ENCODE measurements at places on chromosomes 3 and 15.
A peak's percentile ranks its signal among the peaks of the same experiment; 100 is the strongest.

DNA sequence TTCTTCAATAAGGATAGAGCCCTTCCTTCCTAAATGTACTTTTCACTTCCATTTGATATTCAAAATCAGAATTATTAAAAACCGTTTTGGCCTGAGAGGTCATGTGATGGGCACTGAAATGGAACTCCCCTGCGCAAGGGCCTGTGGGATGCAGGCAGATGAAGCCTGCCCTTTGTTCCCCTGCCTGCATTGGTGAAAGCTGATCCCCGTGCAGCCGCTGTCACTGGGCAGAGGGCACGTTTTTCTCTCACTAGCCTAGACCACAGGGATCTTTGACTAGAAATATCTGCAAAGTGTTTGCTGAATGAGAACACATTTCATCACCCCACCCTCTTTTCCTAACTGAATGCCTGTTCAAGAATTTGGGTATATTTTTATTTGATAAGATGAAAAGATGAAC lies 74.9 kb downstream of the TIPARP start:
- no peak for DNase-seq

DNA sequence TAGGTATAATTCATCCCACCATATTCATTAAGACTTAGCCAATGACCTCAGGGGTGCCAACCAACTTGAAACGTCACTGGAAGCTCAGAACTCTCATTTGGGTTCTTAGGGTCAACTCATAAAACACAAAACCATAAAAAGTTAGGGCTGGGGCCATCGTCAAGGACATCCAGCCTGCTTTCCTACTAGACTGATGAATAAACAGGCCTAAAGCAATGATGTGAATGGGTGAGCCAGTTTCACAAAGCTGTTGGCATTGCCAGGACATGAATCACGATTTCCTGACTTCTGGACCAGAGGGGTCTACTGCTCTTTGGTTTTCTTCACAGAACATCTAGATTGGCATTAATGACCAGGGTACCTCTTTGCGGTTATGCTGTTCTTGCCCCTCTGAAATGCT lies 64.7 kb downstream of the EOMES start:
- no peak for DNase-seq

DNA sequence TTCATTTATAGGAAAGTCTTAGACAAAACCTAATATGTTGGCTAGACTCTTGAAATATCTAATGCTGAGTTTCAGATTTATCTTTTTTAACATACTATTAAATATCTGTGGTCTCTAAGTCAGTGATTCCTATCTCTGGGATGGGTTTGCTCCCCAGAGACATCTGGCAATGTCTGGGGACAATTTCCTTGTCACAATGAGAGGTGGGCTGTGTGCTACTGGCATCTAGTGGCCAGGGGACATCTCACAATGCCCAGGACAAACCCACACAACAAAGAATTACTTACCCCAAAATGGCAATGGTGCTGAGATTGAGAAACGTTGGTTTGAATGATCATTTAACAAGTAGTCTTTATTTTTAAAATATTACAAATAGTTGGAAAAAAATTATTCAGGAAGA lies 602.1 kb downstream of the MAGI1 start:
- no peak for DNase-seq

DNA sequence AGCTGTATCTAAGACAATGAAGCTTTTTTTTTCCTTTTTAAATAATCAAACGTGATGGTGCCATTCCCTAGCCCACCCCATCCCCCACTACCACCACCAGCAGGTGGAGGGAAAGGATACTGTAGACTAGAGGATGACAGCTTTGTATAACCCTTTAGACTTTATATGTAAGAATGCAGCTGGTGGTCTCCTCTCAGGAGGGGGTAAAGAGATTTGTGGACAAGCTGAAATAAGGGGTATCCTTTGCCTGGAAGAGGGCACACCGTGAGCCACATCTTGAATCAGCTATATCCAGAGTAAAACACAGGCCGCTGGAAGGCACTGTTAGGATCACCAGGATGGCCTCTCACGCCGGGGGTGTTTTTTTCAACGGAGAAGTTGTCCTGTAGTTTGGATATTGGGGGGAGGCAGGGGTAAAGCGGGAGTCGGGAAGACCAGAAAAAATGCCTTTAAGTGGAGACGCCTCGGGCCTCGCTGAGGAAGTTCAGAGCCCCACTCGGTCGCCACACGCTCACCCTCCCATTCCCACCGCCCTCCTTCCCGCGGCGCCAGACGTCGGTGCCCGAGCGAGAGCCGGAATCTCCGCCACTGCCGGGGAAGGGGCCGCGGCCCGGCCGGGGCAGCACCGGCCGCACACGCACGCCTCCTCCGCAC lies 986 bp downstream of the KPNA4 start:
- no peak for DNase-seq

DNA sequence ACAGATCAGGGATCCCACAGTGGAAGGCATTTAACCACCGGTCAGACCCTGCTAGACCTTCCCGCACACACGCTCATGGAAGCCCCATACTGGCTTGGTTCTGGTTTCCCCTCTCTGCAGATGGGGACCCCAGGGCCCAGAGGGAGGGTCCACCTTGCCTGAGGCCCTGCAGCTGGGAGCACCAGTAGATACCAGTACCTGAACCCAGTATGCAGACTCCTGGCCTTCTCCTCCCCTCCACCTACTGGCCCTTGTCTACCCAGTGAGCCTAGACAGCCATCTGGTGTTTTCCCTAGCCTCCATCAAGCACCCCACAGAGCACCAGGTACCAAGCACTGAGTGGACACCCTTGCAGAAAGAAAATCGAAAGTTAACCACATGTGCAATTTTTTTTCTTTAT lies 65.1 kb downstream of the MEGF11 start:
- no peak for DNase-seq

GRCh38 chr3:43784640-43785011 lies 93.9 kb downstream of the ABHD5 start:
- no peak for DNase-seq

GRCh38 chr3:116299646-116300081 lies 145.6 kb downstream of the LSAMP start:
- DNase-seq, result no peak

DNA sequence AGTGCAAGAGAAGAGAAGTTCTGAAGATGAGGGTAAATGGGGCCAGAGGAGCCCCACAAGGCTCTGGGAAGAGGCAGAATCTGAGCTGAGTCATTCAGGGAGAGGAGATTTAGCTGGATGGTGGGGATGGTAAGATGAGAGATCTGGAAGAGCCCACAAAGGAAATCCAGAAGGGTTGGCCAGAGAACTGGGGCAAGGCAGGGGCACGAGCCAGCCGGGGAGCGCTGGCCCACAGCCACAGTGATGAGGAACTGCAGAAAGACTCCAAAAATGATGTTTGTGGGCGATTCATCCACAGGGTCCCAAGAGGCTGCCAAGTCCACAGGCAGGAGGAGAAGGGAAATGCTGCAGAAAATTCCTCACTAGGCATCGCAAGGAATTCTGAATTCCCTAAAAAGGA lies 75.9 kb upstream of the ATP2B2 start:
- no peak for DNase-seq

DNA sequence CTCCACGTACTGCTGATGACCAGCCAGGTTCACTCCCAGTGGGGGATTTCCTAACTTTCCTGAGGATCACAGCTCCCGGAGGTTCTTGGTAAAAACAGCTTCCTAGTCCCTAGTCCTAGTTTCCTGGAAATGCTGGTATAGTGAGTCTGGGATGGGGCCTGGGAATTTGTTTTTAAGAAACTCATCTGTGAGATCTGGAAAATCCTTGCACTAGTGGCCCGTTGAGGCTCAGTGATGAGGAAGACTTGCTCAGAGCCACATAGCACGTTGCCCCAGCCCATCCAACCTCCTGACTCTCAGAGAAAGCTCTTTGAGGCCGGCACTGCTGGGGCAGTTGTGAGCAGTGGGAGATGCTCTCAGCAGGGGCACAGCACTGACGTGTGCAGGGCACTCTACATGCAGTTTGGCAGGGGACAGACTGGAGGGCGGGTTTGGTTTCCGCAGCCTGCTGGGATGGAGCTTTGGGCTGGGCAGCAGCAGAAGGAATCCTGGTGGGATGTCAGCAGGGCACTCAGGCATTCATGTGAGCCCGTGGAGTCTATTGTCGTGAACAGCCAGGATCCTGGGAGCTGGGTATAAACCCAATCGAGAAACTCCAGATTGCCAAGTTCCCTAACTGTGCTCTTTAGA lies 31.6 kb downstream of the SAXO2 start:
- no peak for DNase-seq

GRCh38 chr15:29805708-29806104 lies 16.6 kb downstream of the TJP1 start:
- no peak for DNase-seq

GRCh38 chr3:156483002-156483401 lies 71.9 kb downstream of the SSR3 start:
- no peak for DNase-seq

DNA sequence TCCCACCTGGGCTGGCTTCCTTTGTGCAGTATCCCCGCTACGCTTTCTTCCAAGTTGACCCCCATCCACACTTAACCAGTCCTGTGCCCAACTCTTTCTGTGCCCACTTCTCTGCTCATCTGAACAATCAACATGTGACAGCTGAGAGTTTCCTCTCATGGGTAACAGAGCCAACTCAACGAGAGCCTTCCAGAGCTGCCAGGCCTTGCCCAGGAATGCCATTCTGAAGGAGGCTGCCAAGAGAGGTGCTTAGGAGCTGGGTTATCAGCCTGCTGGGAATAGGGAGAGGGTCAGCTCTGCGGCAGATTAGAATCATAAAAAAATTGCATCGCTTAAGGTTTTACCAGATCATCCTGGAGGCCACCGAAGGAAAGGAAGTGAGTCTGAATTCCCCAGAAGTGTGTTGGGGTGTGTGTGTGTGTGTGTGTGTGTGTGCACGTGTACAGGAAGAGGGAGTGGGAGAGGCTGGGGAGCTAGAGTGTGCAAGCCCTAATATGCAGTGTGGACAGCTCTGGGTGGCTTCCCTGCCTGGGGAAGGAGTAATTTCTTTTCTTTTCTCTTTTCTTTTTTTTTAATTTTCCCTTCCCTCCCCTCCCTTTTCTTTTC lies 66.7 kb downstream of the ITGA11 start:
- peak; percentile 45 for DNase-seq

GRCh38 chr15:40952901-40953712 lies at the start of gene CHAC1:
CHAC1 (plus strand) TSS chr15:40953471; CDS start chr15:40953584, 113 bp downstream.
- DNase-seq, result peak; percentile 82

GRCh38 chr3:38153221-38153620 lies 12.1 kb upstream of the OXSR1 start:
- DNase-seq, result no peak

DNA sequence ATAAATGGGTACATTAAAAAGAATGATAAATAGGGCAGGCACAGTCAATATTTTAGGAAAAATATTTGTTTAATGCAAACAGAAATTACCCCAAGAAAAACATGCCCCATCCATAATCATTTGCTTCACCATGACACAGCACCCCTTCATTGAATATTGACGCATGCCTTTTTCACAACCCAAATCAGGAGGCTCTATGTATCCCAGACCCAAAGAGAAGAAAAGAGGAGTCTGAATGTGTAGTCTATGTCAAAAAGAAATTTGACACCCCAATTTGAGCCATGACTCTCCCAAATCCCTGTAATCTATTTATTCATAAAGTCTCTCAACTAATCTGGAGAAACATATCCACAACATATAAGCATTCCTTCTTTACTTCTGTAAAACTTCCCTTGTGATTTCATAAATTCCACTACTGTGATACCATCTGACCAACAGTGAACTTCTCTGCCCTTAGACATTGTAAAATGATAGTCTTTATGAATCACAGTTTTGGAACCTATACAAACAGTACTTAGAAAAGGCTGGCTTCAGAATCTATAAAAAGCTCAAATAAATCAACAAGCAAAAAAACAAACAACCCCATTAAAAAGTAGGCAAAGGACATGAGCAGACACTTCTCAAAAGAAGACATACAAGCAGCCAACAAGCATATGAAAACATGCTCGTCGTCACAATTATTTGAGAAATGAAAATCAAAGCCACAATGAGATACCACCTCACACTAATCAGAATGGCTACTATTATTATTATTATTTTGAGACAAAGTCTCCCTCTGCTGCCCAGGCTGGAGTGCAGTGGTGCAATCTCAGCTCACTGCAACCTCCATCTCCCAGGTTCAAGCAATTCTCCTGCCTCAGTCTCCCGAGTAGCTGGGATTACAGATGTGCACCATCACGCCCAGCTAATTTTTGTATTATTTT lies 53.4 kb upstream of the XRN1 start:
- DNase-seq, result no peak

DNA sequence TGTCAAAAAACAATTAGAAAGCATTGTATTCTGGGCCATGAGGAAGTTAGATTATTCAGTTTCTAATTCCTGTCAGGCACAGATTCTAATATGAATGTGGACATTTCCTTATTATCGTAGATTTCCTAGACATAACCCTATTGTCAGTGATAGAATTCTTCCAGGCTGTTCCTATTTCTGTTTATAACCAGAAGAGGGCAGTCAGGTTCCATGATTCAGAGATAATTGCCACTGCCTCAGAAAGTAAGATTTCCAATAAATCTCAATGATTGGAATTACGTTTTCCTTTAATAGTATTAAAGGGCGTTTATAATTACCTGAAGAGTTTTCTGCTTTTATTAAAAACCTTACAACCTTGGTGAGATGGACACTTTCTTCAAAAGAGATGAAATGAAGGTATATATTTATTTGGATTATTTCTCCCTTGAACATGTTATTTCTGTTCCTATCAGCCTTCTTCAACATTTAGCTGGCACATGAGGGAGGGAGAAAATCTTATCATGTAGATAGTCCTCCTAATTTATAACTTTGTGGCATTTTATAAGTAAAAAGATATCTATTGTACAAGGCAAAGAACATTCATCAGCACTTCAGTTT lies 439.2 kb downstream of the MCTP2 start:
- DNase-seq, result no peak

GRCh38 chr15:62904041-62904910 lies 138.3 kb upstream of the TPM1 start:
- no peak for DNase-seq

- DNase-seq, result no peak
These were observed 120.3 kb upstream of the TJP1 start for GRCh38 chr15:29942548-29942947.

- no peak for DNase-seq
These were observed 69.8 kb upstream of the GRM7 start for GRCh38 chr3:6791161-6791560.

DNA sequence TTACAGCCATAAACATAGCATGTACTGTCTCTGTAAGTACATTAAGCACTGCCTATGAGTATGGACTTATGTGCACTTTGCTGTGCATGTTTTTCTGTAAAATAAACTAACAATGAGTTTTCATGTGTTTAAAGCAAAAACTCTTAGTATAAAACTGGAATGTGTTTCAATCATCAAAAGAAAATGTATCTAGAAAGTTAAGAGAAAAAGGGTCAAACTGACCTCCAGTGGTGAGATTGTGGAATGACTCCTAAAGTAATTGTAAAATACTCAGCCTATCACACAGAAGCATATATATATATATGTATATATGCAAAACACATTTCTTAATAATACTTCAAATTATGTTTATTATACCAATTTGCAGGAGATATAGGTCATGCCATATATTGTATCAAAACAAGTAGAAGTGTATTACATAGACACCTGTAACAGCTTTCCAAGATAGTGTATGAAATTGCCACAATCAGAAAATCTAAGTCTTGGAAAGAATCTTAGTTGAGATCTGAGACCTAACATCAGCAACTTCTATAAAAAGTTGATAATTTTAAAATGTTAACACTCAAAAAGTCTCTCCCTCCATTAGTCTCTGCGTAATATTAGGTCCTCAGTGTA lies 199.6 kb downstream of the FMN1 start:
- no peak for DNase-seq

- no peak for DNase-seq
These were observed 3.8 kb downstream of the TSPAN3 start for GRCh38 chr15:77066971-77067690.

Data from GDM1 (cell line).